Retina (tissue), 1 donor: ENCODE measurements at places on chromosomes 2 and 18.

DNA sequence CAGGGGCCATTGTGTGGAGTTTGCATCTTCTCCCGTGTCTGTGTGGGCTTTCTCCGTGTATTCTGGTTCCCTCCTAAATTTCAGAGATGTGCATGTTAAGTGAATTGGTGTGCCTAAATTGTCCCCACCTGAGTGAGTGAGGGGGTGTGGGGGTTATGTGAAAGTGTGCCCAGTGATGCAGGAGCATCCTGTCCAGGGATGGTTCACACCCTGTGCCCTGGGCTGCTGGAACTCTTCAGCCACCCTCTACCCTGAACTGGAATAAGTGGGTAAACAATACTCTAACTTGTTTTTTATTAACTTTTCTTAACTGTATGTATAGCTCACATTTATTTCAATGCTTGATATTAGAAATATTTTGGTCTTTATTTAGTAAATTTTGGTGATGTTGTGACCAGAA, 56.0 kb downstream of the UBE2E3 start:
- no peak for DNase-seq

- DNase-seq, result no peak
These were observed 254.8 kb downstream of the TGIF1 start for GRCh38 chr18:3704556-3705344.

- no peak for DNase-seq
These were observed 54.2 kb downstream of the DDX1 start for GRCh38 chr2:15645720-15646385.

GRCh38 chr2:145267451-145267850, 747.5 kb upstream of the ZEB2 start:
- no peak for DNase-seq

DNA sequence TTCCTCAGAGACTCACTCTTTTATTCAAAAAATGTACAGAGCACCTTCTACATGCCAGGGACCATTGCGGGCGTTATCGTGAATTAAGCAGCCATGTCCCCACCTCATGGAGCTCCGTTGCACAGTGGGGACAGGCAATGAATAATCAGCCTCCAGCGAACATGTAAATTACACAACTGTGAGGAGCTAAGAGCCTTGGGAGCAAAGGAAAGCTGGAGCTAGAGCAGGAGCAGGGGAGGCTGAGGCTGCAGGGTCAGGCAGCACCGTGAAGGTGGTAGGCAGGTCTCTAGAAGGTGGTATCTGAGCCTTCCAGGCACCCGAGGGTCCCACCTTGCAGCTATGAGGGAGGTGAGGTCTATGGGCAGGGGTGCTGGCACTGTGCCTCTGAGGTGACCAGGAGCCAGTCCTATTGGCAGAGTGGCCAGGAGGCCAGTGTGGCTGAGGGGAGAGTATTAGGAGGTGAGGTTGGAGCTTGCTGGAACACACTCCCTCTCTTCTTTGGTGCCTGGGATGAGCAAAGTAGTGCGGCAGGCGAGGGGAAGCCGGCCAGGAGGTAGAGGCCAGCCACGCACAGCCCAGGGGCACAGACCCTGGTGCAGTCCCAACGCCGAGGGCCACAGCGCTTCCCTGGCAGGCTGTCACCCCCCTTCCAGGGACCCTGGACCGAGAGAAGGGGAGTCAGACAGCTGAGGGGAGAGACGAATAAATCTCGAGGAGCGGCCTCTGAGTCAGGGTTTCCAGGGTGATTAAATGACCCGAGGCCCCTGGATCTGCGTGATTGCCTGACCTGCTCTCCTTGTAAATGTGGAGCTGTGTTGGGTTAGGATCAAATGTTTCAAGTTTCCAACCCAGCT, 167.3 kb downstream of the SEPTIN10 start:
- DNase-seq, result peak; percentile 72

GRCh38 chr2:4909346-4910009, 782.7 kb upstream of the SOX11 start:
- no peak for DNase-seq

GRCh38 chr2:151189125-151189524, 72.5 kb downstream of the RBM43 start:
- no peak for DNase-seq

- no peak for DNase-seq
These were observed 231.2 kb upstream of the LINC00305 start for GRCh38 chr18:64380117-64380516.

DNA sequence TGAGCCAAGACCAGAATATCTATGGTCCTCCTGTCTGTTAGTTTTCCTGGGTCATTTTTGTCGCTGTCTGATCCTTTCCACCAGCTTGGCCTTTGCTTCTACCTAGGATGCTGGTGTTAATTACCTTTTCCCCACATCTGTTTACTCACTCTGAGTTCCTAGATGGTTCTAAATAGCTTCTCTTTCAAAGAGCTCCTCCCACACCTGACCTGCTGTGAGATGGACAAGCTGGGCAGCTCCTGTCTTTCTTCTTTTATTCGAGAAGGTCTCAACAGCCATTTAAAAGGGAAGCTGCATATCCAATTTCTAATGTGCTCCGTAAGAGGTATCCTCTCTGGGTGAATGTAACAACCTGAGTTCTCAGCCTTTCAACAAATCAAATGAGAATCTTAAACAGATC, 156.2 kb downstream of the HRH4 start:
- DNase-seq, result no peak

DNA sequence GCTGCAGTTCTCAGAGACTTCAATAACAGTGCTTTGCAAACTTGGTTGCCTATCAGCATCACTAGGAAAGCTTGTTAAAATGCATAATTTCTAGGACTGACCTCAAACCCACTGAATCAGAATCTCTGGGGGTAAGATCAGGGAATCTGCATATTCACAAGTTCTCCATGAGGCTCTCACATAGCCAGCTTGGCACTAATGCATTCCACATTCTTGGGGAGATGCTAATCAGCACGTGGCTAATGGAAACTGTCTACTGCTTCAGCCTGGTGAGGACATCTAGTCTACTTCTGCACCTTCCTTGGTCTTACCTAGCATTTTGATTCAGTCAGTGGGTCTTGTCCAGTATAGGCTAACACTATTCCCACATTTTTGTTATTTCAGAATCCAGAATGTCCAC, 56.3 kb downstream of the RBKS start:
- no peak for DNase-seq

DNA sequence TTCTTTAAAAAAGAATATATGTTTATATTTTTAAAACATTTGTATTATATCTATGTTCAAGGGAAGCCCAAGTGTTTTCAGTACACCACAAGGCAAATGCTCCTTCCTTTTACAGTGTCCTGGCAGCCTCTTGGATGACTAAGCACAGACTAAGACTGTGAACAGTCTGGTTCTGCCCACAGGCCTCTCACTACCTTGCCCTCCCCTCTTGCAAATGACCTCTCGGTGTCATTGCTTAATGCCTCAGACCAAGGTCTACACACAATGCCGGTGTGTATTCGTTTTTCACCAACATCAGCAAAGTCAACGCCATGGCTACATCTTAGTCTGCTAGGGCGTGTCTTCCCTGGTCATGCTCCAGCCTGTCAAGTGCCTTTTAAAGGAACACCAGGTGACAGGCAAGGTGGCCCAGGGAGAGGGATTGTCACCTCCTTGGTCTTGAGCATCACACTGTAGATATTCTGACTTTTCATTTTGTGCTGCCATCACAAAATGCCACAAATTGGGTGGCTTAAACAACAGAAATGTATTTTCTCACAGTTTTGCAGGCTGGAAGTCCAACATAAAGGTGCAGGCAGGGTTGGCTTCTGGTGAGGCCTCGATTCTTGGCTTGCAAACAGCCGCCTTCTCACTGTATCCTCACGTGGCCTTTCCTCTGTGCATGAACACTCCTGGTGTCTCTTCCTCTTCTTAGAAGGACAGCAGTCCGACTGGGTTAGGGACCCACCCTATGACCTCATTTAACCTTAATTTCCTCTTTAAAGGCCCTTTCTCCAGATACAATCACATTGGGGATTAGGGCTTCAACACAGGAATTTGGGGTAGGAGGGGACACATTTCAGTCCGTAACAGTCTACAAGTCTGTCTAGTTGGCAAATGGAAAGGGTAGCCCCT, 266.5 kb downstream of the KLHL29 start:
- DNase-seq, result no peak

DNA sequence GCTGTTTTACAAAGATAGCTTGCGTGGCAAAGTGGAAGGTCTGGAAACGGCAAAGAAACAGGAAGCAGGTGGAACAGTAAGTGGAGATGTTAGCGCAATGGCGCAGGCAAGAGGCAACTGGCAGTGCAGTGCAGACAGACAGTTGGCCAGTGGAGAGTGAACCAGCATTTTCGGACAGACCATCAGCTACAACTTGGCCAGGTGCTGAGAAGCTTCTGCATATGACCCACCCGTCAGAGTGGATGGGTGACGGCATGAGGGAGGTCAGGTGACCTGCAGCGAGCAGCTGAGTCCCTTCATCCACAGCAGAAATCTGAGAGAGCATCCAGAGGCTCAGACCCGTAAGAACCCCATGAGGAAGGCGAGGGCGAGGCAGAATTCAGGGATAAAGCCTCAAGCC, 33.8 kb downstream of the NPC1 start:
- no peak for DNase-seq

DNA sequence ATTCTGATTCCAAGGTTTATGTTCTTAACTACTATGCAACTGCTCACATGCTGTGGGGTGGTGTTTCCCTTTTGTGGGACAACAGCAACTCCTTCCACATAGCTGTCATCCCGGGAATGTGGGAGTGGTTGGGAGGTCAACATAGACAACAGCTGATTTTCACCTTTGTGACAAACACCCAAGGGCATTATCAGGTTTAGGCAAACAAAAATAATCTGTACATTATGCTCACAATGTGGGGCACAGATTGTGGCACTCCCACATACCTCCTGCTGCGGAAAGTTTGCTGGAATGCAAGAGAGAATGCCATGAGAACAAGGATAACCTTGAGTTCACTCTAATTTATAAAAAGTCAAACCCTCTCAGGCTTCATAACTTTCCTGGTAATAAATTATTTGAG, 582.6 kb downstream of the CNTNAP5 start:
- no peak for DNase-seq

- peak; percentile 66 for DNase-seq
These were observed 68.6 kb downstream of the ZBTB7C start for GRCh38 chr18:48340560-48340959.

DNA sequence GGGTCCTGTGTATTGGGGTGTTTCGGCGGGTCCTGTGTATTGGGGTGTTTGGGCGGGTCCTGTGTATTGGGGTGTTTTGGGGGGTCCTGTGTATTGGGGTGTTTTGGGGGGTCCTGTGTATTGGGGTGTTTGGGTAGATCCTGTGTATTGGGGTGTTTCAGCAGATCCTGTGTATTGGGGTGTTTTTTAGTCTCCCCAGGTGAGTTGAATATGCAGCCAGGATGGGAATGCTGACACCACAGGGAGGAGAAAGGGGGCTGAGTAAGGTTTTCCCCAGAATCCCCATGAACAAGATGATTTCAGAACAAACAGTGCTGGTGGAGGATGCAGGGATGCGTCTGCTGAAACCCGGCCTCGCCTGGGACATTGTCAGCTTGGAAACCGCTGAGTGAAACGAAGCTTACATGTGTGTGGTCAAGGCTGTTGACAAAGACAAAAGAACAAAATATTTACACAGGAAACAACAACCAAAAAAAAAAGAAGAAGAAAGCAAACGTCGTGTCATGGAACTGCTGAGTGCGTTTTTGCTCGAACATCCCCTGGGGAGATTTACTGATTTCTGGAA, 88.5 kb upstream of the ODC1 start:
- no peak for DNase-seq

DNA sequence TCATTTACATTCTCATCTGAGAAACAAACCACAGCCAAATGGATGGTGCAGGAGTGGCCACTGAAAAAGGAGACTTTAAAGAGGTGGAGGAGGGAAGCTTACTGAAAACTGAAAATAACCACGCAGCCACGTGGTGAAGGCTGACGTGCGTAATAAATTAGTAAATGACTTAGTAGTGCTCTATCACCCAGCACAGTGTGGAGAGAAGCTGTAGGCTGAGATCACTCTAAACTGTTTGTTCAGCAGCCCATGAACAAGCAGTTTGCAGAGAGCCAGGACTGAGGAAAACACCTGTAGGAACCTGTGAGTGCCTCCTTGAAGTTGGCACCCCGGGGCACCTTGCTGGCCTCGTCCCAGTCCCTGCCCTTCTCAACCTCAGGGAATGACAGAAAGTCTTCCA, 193.0 kb downstream of the TXNL1 start:
- DNase-seq, result no peak

DNA sequence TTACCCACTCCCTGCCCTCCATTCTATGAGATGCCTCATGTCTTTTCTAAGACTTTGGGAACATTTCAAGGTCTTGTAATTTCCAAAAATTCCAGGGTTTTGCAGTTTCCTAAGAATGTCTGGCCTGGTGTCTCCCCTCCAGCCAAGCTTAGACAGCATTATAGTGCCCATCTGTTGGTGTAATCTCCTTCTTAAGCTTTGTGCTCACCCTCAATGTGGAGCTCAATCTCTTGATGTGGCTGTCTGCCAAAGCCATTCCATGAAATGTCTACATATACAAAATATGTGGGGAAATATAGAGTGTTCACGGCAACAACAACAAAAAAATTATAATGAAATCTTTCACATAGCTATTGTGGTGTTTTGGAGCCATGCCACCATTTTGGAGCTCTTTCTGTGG, 558.4 kb downstream of the PIK3C3 start:
- DNase-seq, result no peak

DNA sequence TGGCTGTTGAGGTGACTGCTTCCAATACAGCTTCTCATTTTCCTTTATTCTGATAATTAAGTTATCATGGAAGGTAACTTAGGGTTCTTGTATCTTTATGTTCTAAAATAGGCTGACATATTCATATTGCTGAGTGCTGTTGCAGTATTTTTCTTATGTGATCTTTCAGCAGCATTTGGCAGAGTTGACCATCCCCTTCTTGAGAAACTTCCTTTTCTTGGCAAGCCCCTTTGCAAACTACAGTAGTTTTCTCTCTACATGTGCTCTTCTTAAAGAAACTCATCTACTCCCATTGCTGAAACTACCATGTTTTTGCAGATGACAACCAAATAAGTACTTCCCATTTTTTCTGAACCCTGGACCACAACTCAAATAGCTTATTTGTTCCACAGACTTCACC, 476.5 kb upstream of the TRIB2 start:
- DNase-seq, result no peak

- peak; percentile 80 for DNase-seq
These were observed 86.9 kb downstream of the LTBP1 start for GRCh38 chr2:33033606-33034081.

GRCh38 chr18:3260995-3261372, 949 bp upstream of the MYL12B start:
- no peak for DNase-seq

GRCh38 chr2:222494104-222494739, 69.9 kb downstream of the SGPP2 start:
- DNase-seq, result no peak

GRCh38 chr2:39697454-39697853, 31.7 kb downstream of the TMEM178A start:
- no peak for DNase-seq
